ENCODE measurements at places on chromosomes 7 and 10.

DNA sequence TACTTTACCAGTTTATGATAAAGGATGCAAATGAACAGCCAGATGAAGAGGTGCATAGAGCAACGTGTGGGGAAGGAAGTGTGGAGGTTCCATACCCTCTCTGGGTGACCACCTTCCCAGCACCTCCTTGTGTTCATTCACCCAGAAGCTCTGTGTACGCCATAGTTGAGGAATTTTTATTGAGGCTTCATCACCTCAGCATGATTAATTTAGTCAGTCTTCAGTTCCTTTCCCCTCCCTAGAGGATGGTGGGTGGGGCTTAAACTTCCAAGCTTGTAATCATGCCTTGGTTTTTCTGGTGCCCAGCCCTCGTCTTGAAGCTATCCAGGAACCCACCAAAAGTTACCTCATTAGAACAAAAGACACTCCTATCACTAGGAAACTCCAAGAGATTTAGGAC lies 162.7 kb downstream of the PLCE1 start:
- DNase-seq, result no peak

GRCh38 chr7:108053250-108053649 lies 50.3 kb upstream of the LAMB1 start:
- DNase-seq, result no peak

- DNase-seq, result no peak
These were observed 179.2 kb upstream of the FAM3C start for GRCh38 chr7:121575194-121575765.

DNA sequence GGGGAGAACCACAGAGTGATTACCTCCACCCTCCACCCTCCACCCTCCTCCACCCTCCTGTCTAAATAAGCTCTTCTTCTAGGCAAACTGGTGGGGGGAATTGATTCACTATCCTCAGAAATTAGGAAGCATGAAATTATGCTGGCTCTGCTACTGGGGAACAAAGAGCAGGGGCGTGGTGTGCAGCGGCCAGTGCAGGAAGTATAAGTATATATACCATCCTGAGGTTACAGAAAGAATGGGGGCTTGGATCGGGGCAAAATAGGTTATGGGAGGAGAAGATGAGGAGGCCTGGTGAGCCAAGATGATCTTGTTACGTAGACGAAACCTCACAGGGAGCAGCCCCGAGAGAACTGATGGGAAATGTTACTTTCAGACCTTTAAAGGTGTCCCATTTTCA lies 49.1 kb downstream of the SYPL1 start:
- DNase-seq, result no peak

GRCh38 chr10:118003126-118003525 lies 43.6 kb downstream of the RAB11FIP2 start:
- DNase-seq, result no peak

DNA sequence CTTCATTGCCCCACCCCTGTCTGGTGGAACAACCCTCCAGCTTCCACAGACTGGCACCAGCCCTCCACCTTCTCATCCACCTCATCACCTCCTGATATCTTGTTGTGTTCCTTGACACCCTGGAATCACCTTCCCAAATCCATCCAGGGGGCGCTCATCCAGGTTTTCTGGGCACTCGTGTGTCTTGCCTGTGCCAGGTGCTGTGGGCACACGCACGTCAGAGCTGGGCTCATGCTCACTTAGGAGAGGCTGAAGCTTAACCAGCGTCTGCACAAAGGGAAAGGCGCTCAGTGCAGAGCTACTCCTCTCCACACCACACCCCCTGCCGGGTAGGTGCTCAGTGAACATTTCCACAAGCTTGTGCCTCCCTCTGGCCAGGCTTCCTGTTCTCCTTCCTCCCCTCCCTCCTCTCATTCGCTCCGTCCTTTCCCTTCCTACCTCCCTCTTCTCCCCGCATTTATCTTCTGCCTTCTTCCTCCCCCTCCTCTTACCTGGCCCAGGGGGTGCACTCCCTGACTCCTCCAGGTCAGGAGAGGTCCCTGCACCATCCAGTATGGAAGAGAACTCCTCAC lies 4.8 kb downstream of the ADCYAP1R1 start:
- no peak for DNase-seq

GRCh38 chr7:44322631-44323363 lies 2.6 kb downstream of the CAMK2B start:
- no peak for DNase-seq

GRCh38 chr7:43771573-43771972 lies 13.1 kb downstream of the BLVRA start:
- DNase-seq, result no peak

GRCh38 chr7:29139191-29139590 lies 7.1 kb downstream of the CPVL start:
- DNase-seq, result no peak

DNA sequence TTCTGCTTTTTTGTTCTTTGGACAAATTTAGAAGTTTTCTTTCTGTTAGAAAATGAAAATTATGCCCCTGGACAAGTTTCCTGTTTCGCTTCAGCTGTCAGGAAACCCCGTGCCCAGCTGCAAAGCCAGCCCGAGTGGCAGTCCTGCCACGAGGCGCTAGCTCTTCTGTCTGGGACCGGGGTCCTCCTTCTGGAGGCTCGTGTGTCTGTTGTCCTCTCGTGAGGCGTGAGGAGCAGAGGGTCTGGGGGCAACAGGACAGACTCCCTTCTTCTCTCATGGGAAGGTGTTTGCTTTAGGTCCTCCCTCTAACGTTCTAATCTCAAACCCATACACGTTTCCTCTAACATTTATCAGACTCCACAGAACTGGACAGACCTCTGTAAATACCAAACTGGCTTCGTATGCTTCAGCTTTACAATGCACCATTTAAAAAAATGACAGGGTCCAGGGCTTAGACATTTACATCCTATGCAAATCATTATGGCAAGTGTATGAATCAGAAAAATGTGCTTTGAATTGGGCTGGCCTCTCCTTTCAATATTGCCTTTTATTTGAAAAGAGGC lies 184.5 kb upstream of the SHH start:
- DNase-seq, result no peak
